ENCODE measurements at places on chromosomes 7 and 10. TPM values are rescaled to one million over a fixed set of nuclear protein-coding genes. Genes with fewer than 3 reads are reported as not detected.

- H3K27ac ChIP-seq: no peak overlapping the region
- H3K27me3 ChIP-seq: no peaks in the 10 kb centered on the region
- H3K4me3 ChIP-seq: no peak overlapping the region
- DNase-seq: no peak
Measured at GRCh38 chr7:33592718-33593117, 312.6 kb upstream of the BMPER start.

DNA sequence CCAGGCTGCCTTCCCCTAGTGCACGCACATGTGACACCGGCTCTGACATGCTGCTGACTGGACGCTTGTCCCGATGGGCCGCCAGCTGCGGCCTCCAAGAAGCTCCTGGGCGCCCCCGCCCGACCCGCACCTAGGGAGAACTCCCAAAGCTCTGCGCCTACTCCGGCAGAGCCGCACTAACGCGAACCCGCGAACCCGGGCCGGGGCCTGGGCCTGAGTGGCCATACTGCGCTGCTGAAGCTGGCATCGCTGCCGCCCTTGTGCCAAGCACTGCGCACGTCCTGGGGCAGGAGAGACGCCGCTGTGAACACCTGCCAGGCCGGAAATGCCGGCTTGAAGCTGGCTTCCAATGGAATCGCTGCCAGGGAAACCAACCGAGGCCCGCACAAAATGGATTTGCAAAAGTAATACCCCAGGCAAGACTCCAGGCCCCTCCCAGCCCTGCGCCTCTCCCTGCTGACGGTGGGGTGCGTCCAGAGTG is 85.1 kb downstream of the WASHC2A start:
- no peaks in the 10 kb centered on the region for H3K27me3 ChIP-seq
- H3K27ac ChIP-seq: no peak overlapping the region
- H3K4me1 ChIP-seq: no peaks in the 10 kb centered on the region
- H3K36me3 ChIP-seq: no peaks in the 10 kb centered on the region
- DNase-seq: no peak
- H3K4me3 ChIP-seq: peak overlapping the region; percentile 51

Gene STEAP1
- total RNA-seq: 1.1 TPM

- no peaks in the 10 kb centered on the region for H3K27me3 ChIP-seq
- no peaks in the 10 kb centered on the region for H3K36me3 ChIP-seq
- DNase-seq: no peak
- H3K4me3 ChIP-seq: no peak overlapping the region
Measured at GRCh38 chr7:149050941-149051340, 22.6 kb upstream of the PDIA4 start.

DNA sequence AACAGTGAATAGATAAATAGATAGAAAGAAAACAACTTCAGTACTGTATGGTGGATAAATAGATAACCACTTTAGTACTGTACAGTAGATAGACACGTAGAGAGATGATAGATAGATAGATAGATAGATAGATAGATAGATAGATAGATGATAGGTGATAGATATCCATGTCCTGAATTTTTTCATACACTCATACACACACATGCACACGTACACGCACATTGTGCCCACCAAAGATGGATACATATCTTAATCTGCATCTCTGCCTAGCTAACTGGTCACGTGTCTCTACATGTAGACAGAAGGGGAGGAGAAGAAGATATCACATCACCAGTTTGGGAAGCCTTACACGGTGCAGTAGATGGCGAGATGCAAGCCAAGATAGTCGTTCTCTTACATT is 99.2 kb downstream of the ARID5B start:
- H3K27ac ChIP-seq: no peak overlapping the region
- H3K4me3 ChIP-seq: no peak overlapping the region
- no peaks in the 10 kb centered on the region for H3K36me3 ChIP-seq

DNA sequence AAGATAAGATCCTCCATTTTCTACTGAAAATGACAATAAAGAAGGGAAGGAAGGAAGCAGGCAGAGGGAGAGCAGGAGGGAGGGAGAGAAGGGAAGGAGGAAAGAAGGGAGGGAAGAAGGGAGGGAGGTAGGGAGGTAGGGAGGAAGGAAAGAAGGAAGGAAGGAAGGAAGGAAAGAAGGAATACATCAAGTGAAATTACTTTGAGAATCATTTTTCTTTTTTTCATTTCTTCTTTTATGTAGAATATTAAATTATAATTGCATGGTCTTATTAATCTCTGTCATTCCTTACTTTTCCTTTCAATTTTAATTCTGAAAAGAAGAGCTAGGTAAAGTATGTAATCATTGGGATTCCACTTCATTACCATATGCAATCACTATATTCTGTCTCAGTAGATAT is 97.8 kb downstream of the PLXDC2 start:
- no peak overlapping the region for H3K27ac ChIP-seq
- H3K36me3 ChIP-seq: no peaks in the 10 kb centered on the region
- peaks cover 6% of the 10 kb centered on the region for H3K4me1 ChIP-seq
- no peaks in the 10 kb centered on the region for H3K27me3 ChIP-seq

DNA sequence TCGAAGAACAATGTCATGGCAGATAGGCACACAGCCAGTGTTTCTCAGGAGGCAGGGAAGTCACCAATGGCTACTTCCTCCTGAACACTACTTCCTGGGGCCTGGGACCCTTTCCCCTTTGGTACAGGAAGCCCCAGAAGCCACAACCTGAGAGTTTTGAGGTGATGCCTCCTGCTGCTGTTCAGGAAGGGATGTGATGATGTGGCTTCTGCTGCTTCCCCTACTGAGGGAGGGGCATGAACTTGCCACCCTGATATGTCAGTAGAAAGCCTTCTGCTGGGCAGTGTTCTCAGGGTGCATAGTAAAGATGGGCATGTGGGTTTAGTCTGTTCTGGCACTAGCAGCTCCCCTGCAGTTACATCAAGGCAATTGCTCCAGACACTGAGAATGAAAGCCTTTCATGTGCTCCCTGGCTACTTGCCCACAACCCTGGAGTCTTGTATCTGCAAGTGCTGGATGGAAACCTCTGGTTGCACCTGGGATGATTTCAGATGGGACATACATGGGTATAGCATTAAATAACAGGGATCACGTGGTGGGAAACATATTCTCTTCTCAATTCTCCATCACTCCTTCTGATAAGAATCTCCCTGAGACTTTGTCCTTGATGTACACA is 69.3 kb downstream of the ADRA2A start:
- H3K36me3 ChIP-seq: no peaks in the 10 kb centered on the region
- no peak overlapping the region for H3K4me3 ChIP-seq
- no peak overlapping the region for H3K27ac ChIP-seq
- H3K27me3 ChIP-seq: peaks cover 2% of the 10 kb centered on the region

Gene MET
- total RNA-seq: 35.4 TPM

DNA sequence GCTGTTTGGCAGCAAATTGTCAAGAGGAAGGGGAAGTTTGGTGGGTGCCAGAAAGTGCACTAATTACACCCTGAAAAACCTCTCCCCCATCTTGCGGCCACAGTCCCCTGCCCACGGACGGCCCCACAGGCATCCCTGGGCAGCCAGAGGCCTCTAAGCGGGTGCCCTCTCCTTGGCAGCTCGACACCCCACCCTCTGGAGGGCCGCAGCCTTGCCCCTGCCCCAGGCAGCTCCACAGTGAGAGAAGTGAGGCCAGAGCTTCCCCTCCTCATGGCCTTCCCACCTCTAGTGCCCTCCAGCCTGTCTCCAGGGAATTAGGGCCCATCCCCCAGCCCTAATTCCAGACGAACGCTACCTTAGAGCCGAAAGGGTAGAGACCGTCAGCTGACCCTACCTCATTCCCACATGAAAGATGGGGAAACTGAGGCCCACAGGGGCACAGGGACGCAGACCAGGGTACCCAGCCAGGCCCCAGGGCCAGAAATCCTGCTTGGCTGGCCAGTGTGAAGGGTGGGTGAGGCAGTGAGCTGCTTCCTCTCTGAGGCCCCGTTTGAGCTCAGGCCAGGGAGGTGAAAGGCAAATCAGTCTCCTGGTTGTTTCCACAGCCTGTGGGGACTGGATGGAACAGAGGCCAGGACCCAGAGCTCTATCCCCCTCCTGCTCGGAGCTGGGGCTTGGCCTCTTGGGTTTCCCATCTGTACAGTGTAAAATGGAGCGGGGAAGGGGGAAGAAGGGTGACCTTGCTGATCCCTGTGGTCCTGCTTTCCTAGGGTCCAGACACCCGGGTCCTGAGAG is 10.0 kb downstream of the ZCCHC24 start:
- peak overlapping the region; percentile 90 for H3K27ac ChIP-seq
- DNase-seq: peak; percentile 60
- peaks cover 37% of the 10 kb centered on the region for H3K36me3 ChIP-seq
- H3K27me3 ChIP-seq: no peaks in the 10 kb centered on the region
- peaks cover 83% of the 10 kb centered on the region for H3K4me1 ChIP-seq

DNA sequence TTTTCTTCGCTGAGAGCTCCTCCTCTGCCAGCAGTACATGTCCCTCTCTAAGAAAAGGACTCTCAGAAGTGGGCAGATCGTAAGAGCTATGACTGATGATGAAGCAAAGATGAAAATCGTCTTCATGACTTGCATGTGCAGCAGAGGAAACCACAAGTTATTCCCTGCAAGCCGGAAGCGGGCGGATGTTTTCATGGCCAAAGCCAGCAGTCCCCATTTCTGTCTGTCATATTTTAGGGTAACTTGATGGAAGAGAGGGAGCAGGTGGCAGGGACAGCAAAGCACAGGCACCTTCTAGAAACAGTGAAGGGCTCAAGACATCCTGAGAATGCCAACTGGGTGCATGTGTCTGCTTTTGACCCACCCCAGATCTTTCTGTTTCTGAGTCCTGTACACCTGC is 19.9 kb downstream of the KLF6 start:
- no peak for DNase-seq
- no peaks in the 10 kb centered on the region for H3K36me3 ChIP-seq
- no peak overlapping the region for H3K27ac ChIP-seq
- H3K4me1 ChIP-seq: no peaks in the 10 kb centered on the region
- H3K4me3 ChIP-seq: no peak overlapping the region
- no peaks in the 10 kb centered on the region for H3K27me3 ChIP-seq

Gene FGL2
- total RNA-seq: 4.0 TPM

Gene OR6V1
- total RNA-seq: not detected

- H3K36me3 ChIP-seq: no peaks in the 10 kb centered on the region
- DNase-seq: no peak
- no peak overlapping the region for H3K27ac ChIP-seq
- no peak overlapping the region for H3K4me3 ChIP-seq
Measured at GRCh38 chr10:111506266-111507034, 429.6 kb downstream of the ADRA2A start.

Measured in psoas muscle (tissue), 8 donors.